ENCODE measurements at places on chromosomes 7 and 10.
A peak's percentile ranks its signal among the peaks of the same experiment; 100 is the strongest.

DNA sequence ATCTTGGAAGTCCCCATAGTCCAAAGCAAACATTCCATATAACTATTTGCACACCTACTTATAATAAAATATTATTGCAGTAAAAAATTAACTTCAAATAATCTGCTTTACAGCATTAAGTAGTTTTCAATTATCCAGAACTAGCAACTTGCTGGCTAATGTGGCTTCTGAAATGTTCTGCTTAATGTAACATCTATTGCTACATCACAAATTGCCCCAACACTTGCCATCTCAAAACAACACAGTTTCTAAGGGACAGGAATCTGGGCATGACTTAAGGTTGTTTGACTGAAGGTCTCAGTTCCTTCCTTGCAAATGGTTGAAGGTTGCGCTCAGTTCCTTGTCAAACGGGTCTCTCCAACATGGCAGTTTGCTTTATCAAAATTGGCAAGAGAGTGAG is 378.5 kb upstream of the SEMA3C start:
- DNase-seq: no peak

GRCh38 chr10:20993389-20993788 is 96.3 kb upstream of the NEBL start:
- no peak for DNase-seq

DNA sequence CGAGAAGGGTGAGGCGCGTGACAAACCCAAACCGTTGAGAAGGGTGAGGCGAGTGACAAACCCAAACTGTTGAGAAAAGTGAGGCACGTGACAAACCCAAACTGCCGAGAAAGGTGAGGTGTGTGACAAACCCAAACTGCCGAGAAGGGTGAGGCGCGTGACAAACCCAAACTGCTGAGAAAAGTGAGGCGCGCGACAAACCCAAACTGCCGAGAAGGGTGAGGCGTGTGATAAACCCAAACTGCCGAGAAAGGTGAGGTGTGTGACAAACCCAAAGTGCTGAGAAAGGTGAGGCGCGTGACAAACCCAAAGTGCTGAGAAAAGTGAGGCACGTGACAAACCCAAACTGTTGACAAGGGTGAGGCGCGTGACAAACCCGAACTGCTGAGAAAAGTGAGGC is 25.0 kb downstream of the ESYT2 start:
- no peak for DNase-seq

DNA sequence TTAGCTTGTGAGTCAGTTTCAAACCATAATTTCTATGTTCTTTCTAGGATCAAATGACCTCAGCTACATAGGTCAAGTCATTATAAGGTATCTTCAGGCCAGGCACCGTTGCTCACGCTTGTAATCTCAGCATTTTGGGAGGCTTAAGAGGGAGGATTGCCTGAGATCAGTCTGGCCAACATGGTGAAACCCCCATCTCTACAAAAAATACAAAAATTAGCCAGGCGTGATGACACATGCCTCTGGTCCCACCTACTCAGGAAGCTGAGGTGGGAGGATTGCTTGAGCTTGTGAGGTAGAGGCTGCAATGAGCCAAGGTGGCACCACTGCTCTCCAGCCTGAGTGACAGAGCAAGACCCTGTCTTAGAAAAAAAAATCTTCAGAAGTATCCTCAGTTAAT is 362.3 kb downstream of the GATA3 start:
- DNase-seq: no peak

DNA sequence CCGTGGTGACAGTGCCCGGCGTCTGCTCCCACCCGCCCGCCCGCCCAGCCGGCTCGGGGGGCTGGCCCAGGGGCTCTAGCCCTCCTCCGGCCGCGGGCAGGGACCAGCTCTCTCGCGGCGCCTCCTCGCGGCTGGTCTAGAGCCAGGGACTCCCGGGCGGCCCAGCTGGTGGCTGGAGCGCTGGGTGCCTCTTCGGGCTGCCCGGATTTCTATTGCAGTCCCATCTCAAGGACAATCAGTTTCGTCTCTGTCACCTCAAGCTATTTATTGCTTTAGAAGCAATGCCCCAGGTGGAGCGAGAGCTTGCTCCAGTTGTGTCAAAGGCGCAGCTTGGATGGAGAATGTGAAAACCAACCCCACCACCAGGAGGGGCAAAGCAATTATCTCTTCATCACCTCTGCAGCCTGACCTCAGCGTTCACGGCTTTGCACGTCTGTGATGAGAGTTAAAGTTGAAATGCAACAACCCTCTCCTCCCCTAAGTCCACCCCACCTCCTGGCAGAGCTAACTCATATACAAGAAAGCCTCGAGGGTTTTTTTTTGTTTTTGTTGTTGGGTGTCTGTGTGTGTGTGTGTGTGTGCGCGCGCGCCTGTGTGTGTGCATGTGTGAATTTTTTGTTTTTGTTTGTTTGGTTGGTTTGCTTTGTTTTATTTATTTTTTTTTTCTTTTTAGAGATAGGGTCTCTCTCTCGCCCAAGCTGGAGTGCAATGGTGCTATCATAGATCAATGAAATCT is at the start of gene ITGA8:
TSS of gene ITGA8 (minus strand) at position 24 of the 736 bp plus-strand sequence. CDS start 151 bp downstream, outside the sequence.
- DNase-seq: no peak

GRCh38 chr10:86077871-86078638 is 288.5 kb downstream of the GRID1 start:
- peak; percentile 41 for DNase-seq

DNA sequence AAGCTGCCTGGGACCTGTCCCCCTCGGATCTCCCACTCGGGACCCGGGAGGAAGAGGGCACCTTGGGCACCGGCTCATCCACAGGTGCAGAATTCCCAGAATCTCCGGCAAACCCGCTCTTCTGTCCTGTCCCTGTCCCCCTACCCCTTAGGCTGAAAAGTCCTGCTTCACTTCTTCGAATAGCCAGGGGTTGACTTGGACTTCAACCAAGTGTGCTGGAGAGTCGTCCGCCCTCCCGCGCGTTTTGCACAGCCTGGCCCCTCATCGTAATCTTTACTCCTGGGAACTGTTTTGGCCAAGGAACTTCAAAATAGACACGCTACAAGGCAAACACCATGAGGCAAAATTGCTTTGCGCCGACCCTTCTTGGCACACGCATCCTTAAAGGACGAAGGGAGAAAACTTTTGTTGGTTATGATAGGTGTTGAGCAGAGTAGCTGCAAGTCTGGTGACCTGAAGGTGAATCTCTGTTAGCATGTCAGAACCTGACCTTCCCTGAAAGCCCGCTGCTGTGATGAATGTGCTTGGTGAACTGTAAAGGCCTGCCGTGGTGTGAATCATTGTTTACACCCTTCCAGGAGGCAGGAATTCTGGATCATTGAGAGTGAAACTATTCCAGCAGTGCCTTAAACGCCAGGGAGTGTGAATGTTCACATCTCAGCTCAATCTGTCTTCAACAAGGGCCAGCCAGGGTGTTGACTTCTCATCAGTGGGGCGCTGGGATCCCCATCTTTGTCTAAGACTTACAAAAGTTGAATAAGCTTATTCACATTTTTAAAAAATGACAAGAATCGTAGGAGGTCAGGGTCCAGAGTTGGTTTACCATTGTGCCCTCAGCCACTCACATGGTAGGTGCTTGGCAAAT is 589 bp upstream of the RAPGEF5 start:
- no peak for DNase-seq

Measured in nucleus accumbens (tissue), 56 donors.